Stimulated activated CD8-positive, alpha-beta memory T cell treated with anti-CD3 and anti-CD28 coated beads, Interleukin-12 subunit alpha, Interleukin-12 subunit beta, amount 100 ng/mL, for 1 hour (primary cell): ENCODE measurements at places on chromosomes 6 and 20.

- DNase-seq = no peak
Observed at GRCh38 chr6:22298475-22298890, 1.6 kb upstream of the PRL start.

GRCh38 chr20:61968036-61968810, 97.5 kb downstream of the TAF4 start:
- DNase-seq = no peak

GRCh38 chr20:45173522-45173921, 1.2 kb upstream of the PI3 start:
- no peak for DNase-seq

GRCh38 chr20:38880952-38881735, 45.1 kb upstream of the FAM83D start:
- DNase-seq = no peak

- no peak for DNase-seq
Observed at GRCh38 chr6:20998748-20999448, 464.6 kb downstream of the CDKAL1 start.

DNA sequence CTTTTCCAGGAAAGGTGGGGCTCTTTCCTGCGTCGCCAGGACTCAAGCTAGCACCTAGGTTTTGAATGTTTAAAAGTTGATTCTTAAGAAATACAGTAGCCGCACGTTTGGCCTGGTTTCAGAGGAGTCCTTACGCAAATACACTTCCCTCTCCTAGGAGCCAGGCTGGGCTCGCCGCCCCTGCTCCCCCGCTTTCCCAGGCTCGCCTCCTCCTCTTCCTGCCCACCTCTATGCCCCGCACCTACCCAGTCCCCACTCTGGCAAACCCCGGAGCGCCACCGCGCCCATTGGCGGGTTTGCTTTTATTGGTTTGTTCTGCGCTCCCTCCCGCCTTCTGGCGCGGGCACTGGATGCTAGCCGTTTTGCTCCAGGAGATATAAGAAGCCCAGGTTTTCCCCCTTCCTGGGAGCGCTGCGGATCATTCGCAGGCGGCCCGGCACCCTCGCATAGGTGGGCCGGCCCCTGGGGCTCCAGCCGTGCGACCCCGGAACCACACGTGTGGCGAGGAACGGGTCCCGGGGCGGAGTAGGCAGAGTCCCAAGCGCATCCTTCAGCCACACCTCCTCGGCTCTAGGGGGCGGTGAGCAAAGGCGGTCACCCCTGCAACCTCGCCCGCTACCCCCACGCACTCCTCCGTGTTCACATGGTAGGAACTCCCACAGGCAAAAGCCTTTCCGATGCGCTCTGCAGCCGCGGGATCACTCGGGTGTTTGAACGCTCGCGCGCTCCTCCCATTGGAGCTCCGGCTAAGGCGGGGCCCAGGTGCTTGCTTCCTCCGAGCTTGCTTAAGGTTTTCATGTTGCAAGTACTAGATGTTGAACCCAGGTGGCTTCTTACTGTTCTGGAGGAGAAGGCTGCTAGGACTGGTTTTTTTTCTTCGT, 119.0 kb downstream of the RTN4IP1 start:
- DNase-seq = peak; percentile 45

- DNase-seq = no peak
Observed at GRCh38 chr6:152669895-152670294, 27.8 kb upstream of the MYCT1 start.
